Stimulated activated CD8-positive, alpha-beta memory T cell treated with anti-CD3 and anti-CD28 coated beads, Interleukin-15, amount 100 ng/mL, for 24 hours (primary cell): ENCODE measurements at places on chromosomes 2 and 18.

GRCh38 chr2:116098049-116098448 is 1655.6 kb downstream of the DPP10 start:
- no peak for DNase-seq

GRCh38 chr2:20188851-20189250 is 36.1 kb downstream of the SDC1 start:
- no peak for DNase-seq

DNA sequence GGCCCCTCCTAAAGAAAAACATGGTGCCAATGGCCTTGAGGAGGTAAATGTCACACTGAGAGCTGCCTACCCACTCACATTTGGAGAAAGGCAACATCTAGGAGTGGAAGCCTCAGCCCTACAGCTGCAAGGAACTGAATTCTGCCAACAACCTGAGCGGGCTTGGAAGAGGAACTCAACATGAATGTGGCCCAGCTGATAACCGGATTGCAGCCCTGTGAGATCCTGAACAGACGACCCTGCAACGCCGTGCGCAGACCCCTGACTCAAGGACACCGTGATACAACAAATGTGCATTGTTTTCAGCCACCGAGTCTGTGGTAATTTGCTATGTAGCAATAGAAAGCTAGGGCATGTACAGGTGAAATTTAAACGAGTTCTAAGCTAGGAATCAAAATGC is 99.4 kb downstream of the MYOM1 start:
- DNase-seq = no peak

DNA sequence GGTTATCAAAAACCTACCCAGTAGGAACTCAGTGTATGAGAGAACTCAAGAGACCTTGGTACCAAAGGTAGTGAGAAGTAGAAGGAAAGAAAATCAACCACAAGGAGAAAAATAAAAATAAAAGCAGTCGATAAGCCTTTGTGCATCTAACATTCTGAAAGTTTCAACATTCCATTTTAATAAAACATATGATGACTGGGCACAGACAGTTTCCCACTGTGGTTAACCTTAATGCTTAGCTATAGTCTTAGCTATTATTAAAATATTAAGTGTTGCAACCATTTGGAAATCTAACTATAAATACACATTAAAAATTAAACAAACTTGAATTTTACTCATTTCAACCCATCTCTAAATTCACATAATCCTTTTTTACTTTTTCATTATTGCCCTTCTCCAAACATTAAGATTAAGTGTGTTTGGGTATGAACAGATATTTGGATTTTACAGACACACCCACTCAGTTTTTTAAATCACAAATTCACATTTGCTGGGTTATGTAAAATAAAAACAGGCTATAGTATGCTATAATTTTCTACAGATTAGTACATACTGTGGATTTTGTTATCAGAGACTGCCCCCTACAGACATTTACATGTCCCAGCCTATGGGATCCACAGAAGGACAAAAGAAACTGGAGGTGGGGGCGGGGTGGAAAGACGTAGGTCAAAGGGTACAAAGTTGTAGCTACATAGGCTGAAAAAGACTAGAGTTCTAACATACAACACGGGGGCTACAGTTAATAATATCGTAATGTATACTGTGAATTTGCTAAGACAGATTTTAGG is 32.8 kb downstream of the SRBD1 start:
- no peak for DNase-seq
